ENCODE measurements at places on chromosomes 7 and 10. TPM values are rescaled to one million over a fixed set of nuclear protein-coding genes. Genes with fewer than 3 reads are reported as not detected.

Gene SUN3
- not detected for polyA plus RNA-seq

Gene AKR1D1
- not detected for polyA plus RNA-seq

Gene ANXA8L1
- 80.2 TPM for polyA plus RNA-seq

Gene LDB1
- polyA plus RNA-seq, result 20.4 TPM

Gene NOC3L
- 4.7 TPM for polyA plus RNA-seq

Gene ANKRD1
- 12.5 TPM for polyA plus RNA-seq

Gene ARHGAP12
- 18.1 TPM for polyA plus RNA-seq

Gene TAF3
- 2.3 TPM for polyA plus RNA-seq

Gene AKR1C8
- polyA plus RNA-seq, result not detected

Gene SEMA3E
- 0.93 TPM for polyA plus RNA-seq

Gene DYDC2
- polyA plus RNA-seq, result 0.95 TPM

Gene RNF32
- 2.2 TPM for polyA plus RNA-seq

Gene CCL24
- polyA plus RNA-seq, result not detected

Gene CCT6A
- polyA plus RNA-seq, result 126 TPM

Gene GARIN1A
- polyA plus RNA-seq, result 0.50 TPM

Gene ZNF853
- polyA plus RNA-seq, result 2.6 TPM

Gene MICALL2
- polyA plus RNA-seq, result 93.6 TPM

All from stomach (tissue), 19 donors.